ENCODE measurements at places on chromosomes 6 and 20.

- DNase-seq, result no peak
Observed at GRCh38 chr6:48670546-48670945, 559.5 kb upstream of the PTCHD4 start.

DNA sequence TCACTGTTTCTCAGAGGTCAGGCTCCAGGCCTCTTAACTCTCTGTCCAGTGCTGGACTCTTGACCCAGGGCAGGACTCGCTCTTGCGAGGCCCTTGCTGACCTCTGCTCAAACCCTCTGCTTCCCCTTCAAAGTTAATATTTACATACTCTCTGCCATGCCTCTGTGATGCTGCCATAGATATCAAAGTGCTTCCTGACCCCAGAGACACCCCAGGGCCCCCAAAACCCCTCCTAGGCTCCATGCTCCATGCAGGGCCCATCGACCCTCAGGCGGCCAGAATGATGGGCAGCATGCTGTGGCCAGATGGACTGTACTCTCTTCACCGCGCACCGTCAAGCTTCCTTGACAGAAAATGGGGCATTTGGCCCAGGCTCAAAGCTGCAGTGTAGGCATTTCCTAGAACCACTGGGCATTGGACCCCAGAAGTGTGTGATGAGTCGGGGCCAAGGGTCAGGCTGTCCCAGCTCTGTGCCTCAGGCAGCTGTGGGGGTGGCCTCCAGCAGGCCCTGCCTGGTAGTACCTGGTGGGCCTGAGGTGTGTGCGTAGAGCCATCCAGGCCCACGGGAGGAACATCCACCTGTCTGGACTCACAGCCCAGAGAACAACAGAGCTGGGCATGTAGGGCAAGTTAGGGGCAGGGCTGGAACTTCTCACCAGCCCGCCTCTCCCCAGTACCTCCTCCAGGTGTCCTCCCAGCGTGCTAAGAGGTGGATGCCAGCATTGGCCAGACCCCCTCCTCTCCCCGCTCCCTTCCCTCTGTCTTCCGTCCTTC lies 142.8 kb downstream of the VEGFA start:
- DNase-seq, result no peak

GRCh38 chr6:108797951-108798669 lies 50.1 kb upstream of the ARMC2 start:
- no peak for DNase-seq

GRCh38 chr6:34583861-34584604 lies 27.9 kb upstream of the SPDEF start:
- DNase-seq, result no peak

DNA sequence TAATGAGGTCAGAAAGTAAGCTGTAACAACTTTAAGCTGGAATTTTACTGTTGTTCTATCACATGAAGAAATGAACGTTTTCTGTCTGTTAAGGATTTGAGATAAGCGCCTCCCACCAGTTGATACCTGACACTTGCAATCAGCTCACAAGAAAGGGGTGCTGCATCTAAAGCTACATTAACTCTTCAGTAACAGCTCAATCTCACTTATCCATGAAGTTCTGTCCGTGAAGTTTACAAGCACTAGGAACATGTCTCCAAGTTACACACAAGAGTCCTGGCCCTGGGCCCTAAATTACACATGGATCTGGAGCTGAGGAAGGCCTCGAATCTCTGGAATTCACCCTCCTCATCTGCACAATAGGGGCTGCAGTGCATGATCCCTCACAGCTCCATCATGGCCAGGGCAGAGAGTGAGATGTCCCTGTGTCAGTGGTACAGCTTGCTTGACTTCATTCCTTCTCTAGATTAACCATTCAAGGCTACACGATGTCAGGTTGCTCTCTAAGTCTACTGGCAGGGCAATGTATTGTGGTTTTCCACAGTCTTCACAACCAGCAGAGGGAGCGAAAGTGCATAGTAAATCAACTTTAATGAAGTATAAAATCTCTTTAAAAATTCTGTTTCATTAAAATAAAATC lies 182.4 kb upstream of the MCHR2 start:
- no peak for DNase-seq
